Stimulated activated CD4-positive, alpha-beta T cell treated with anti-CD3 and anti-CD28 coated beads, Interleukin-1b, Interleukin-23, amount 100 ng/mL, for 24 hours (primary cell): ENCODE measurements at places on chromosomes 6 and 20.

- no peak for DNase-seq
Measured at GRCh38 chr20:10006447-10007090, 28.2 kb upstream of the ANKEF1 start.

- no peak for DNase-seq
Measured at GRCh38 chr6:139406577-139407343, 32.3 kb upstream of the CITED2 start.

DNA sequence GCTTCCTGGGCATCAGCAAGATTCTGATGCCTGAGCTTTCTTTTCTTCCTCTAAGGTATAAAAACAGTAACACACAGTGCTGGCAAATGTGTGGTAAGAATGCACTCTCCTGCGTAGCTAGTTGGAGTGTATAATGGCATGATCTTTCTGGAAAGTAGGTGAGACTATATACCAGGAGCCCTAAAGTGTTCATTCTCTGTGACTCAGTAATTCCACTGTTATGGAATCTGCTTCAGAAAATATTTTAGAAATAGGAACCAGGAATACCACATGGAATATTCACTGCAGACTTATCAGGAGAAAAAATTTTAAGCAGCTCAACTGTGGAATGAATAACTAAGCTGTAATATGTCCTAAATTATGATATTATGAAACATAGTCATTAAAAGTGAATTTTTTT lies 16.9 kb upstream of the CSE1L start:
- no peak for DNase-seq

- DNase-seq, result no peak
Measured at GRCh38 chr20:61052195-61052750, 199.8 kb upstream of the CDH4 start.

- DNase-seq, result no peak
Measured at GRCh38 chr20:49636447-49636846, 68.5 kb upstream of the PTGIS start.

DNA sequence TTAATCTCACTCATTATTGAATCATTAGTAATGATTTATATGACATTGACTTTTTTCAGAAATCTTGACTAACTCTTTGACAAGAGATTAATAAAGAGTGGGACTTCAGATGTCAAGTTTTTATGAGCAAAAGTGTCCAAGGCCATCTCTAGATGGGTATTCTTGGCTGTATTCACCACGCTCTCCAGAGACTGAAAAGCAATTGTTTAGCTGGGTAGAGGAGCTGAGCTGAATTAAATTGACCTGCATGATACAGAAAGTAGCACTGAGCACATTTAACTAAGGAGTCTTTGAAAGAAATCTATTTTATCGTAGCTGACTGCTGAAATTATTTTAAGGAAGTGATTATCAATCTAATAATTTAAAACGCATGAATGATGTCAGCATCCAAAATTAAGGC lies 89.4 kb downstream of the LINC00237 start:
- no peak for DNase-seq

DNA sequence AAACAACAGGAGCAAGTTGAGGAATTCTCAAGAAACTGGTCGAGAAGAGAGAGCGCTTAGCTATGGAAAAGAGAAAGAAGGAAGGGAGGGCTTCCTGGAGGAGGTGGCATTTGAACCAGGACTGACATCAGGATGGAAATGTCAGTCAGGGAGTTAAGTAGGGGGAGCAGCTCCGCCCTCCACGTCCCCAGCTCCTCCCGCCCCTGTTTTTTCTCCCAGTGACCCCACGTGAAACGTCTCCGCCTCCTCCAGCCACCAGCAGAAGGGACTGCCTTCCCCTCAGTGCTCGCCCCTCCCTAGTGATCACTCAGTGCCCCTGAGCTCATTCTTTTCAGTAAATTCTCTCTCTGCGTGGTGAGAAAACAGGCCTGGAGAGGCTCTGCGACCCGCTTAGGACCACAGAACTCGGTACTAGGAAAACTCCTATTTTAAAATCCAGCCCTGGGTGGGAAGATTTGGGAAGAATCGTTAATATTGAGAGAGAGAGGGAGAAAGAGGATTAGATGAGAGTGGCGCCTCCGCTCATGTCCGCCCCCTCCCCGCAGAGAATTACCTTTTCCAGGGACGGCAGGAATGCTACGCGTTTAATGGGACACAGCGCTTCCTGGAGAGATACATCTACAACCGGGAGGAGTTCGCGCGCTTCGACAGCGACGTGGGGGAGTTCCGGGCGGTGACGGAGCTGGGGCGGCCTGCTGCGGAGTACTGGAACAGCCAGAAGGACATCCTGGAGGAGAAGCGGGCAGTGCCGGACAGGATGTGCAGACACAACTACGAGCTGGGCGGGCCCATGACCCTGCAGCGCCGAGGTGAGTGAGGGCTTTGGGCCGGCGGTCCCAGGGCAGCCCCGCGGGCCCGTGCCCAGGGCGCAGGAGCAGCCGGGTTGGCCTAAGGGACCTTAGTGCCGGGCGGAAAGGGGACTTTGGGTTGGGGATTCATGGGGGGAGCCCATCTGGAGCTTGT lies 4.6 kb downstream of the HLA-DPB1 start:
- no peak for DNase-seq

GRCh38 chr6:147765541-147765940 lies 257.1 kb downstream of the SAMD5 start:
- DNase-seq, result no peak
